ENCODE measurements at places on chromosomes 11 and 22.

- H3K27ac ChIP-seq, result no peak overlapping the region
- H3K4me1 ChIP-seq, result peaks cover 20% of the 10 kb centered on the region
- no peaks in the 10 kb centered on the region for H3K36me3 ChIP-seq
Observed at GRCh38 chr11:129275828-129276227, 83.7 kb upstream of the ARHGAP32 start.

- no peaks in the 10 kb centered on the region for H3K36me3 ChIP-seq
- no peak overlapping the region for H3K4me3 ChIP-seq
- peaks cover 6% of the 10 kb centered on the region for H3K27me3 ChIP-seq
- no peaks in the 10 kb centered on the region for H3K4me1 ChIP-seq
Observed at GRCh38 chr11:61628662-61628970, 47.7 kb upstream of the SYT7 start.

DNA sequence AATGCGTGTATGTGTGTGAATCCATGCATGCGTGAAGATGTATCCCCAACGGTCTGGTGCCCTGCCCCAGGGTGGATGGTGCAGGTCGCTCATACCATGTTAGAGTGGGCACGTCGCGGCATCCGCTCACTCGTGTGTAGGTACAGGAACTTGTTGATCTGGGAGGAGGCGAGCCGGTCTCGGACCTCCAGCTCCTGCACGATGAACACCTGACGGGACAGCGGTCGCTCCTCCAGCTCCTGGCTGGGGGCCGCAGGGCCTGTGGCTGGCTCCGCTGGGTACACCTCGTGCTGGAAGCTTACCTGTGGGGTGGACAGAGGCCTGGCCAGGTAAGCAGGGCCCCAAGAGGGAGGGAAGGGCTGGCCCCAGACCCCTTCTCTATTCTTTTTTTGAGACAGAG, 18.5 kb downstream of the ATG2A start:
- peaks cover 51% of the 10 kb centered on the region for H3K36me3 ChIP-seq
- no peak overlapping the region for H3K27ac ChIP-seq
- no peak overlapping the region for H3K4me3 ChIP-seq
- no peaks in the 10 kb centered on the region for H3K27me3 ChIP-seq
- H3K4me1 ChIP-seq, result peaks cover 16% of the 10 kb centered on the region

DNA sequence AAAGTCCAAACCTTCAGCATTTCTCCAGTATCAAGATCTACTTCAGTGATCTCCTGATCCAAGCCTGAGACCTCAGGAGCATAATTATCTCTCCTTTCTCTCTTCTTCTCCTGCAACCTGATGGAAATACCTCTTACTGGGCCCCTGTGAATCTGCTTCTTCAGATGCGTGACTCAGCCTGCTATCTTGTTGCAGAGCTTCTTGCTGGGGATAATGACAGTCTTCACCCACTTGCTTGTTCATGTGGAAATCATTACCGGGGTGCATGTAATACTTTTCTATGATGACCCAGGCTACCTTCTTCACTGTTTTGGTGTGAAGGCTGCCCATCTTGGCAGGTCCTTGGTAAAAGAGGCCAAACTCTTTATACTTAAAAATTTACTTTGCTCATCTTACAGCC, 140.0 kb upstream of the POU2AF2 start:
- no peak overlapping the region for H3K27ac ChIP-seq
- H3K36me3 ChIP-seq, result no peaks in the 10 kb centered on the region
- peaks cover 22% of the 10 kb centered on the region for H3K27me3 ChIP-seq
- H3K4me1 ChIP-seq, result no peaks in the 10 kb centered on the region
- no peak for DNase-seq

DNA sequence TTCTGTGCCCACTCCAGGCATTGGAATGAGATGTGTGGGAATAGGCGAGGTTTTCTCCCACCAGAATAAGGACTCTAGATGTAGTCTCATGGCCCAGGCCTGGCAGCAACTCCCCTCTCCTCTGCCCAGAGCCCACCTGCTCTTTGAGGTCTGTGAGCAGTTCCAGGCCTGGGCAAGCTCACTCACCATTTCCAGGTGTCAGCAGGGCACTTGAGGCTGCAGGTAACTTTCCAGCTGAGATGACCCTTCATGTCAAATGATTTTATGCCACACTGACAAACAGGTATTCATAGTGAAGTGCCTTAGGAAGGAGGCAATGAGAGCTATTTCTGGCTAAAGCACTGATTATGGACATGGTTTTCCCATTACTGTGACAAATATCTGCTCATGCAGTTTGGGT, 123.3 kb upstream of the CCDC90B start:
- no peak for DNase-seq
- H3K4me3 ChIP-seq, result no peak overlapping the region
- H3K27me3 ChIP-seq, result no peaks in the 10 kb centered on the region
- no peak overlapping the region for H3K27ac ChIP-seq
- H3K4me1 ChIP-seq, result no peaks in the 10 kb centered on the region

GRCh38 chr22:49094151-49094550, 733.5 kb downstream of the BRD1 start:
- peaks cover 28% of the 10 kb centered on the region for H3K27me3 ChIP-seq
- DNase-seq, result no peak

GRCh38 chr11:121067453-121067852, 33.6 kb upstream of the TECTA start:
- DNase-seq, result no peak
- no peak overlapping the region for H3K4me3 ChIP-seq
- peaks cover 19% of the 10 kb centered on the region for H3K36me3 ChIP-seq
- H3K27me3 ChIP-seq, result no peaks in the 10 kb centered on the region

GRCh38 chr11:95922099-95922498, 1.8 kb downstream of the MTMR2 start:
- DNase-seq, result no peak
- no peaks in the 10 kb centered on the region for H3K36me3 ChIP-seq
- peaks cover 10% of the 10 kb centered on the region for H3K27me3 ChIP-seq
- H3K27ac ChIP-seq, result peak overlapping the region; percentile 99

GRCh38 chr11:133677387-133677786, 145.1 kb upstream of the OPCML start:
- H3K4me3 ChIP-seq, result no peak overlapping the region
- no peak for DNase-seq
- no peaks in the 10 kb centered on the region for H3K4me1 ChIP-seq
- H3K36me3 ChIP-seq, result no peaks in the 10 kb centered on the region
- peaks cover 17% of the 10 kb centered on the region for H3K27me3 ChIP-seq

GRCh38 chr11:47837929-47838328, 10.2 kb downstream of the NUP160 start:
- H3K27ac ChIP-seq, result no peak overlapping the region
- peaks cover 15% of the 10 kb centered on the region for H3K4me1 ChIP-seq
- H3K27me3 ChIP-seq, result no peaks in the 10 kb centered on the region

DNA sequence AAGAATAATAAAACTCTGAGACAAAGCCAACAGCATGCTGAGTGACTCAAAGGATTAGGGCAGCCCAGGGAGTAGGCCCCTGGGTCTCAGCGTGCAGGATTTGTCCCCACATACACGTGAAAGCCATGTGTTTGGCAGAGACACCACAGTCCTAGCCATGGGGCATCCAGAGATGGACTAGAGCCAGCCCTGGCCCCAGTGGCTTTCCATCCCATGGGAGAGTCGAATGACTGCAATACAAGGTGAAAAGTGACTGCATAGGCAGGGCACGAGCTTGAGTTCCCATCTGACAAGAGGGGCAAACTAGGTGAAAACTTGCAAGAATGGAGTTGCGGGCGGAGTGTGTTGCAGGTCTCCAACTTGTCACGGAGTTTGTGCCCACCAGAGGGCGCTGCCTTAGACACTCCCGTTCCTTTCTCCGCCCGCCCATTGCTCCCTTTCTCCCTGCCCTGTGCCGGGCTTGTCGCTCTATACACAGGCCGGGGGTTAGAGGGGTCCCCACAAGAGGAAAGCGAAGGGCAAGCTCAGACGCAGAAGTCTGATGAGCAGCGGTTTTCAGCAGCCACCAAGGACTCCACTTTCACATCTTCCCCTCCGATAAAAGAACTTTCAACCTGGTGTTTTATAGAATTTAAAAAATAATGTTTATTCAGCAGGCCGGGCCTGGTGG, 24.2 kb downstream of the TSKU start:
- H3K4me3 ChIP-seq, result no peak overlapping the region
- DNase-seq, result peak; percentile 34
- no peaks in the 10 kb centered on the region for H3K27me3 ChIP-seq
- no peaks in the 10 kb centered on the region for H3K36me3 ChIP-seq

DNA sequence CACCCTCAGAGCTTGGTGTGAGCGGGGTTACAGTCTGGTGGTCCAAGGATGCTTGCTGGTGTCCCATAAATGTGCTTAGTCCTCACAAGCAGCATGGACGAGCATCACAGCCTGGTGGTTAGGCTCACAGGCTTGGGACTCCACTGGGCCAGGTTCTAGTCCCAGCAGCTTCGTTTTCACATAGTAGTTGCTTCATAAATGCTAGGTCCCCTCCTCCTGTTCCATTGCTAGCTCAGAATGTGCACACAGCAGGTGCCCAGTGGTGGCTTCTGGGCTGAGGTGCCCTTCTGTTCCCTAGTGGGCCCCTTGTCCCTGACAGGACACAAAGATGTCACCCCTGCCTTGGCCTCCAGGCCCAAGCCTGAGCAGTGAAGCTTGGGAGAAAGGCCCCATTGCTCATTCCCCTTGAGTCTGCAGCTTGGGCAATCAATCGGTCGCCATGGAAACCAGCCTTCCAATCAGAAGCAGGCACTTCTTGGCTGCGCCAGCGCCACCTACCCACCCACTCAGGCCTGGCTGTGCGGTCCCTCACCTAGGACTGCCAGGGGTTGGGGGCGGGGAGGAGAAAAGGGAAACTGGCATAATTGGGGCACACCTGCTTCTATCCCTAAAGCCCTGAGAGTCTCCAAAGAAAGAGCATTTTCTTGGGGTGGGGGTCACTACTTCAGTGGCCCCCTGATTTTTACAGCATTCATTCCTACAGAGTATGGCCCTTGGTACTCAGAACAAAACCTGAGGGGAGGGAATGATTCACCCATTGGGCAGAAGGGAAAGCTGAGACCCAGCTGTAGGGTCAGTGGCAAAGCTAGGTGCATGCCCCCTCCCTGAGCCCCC, 48.1 kb downstream of the CYTH4 start:
- no peaks in the 10 kb centered on the region for H3K36me3 ChIP-seq
- H3K27ac ChIP-seq, result no peak overlapping the region
- H3K4me3 ChIP-seq, result no peak overlapping the region
- no peak for DNase-seq
- H3K27me3 ChIP-seq, result peaks cover 24% of the 10 kb centered on the region
- peaks cover 15% of the 10 kb centered on the region for H3K4me1 ChIP-seq

- H3K27me3 ChIP-seq, result no peaks in the 10 kb centered on the region
- DNase-seq, result no peak
- no peak overlapping the region for H3K27ac ChIP-seq
- H3K4me3 ChIP-seq, result no peak overlapping the region
Observed at GRCh38 chr11:78030429-78031325, 7.6 kb upstream of the KCTD14 start.

GRCh38 chr11:69293819-69294505, at the start of gene MYEOV:
MYEOV (plus strand) TSS chr11:69294155; CDS start chr11:69295355, 1,200 bp downstream.
- H3K27ac ChIP-seq, result no peak within 1 kb of the TSS
- H3K4me3 ChIP-seq, result no peak within 1 kb of the TSS
- H3K36me3 ChIP-seq, result no peaks in the 10 kb centered on the region
- H3K4me1 ChIP-seq, result peaks cover 45% of the 10 kb centered on the region
- no peak for DNase-seq

- no peaks in the 10 kb centered on the region for H3K27me3 ChIP-seq
- no peak for DNase-seq
- no peak overlapping the region for H3K4me3 ChIP-seq
- H3K27ac ChIP-seq, result no peak overlapping the region
- no peaks in the 10 kb centered on the region for H3K4me1 ChIP-seq
- peaks cover 5% of the 10 kb centered on the region for H3K36me3 ChIP-seq
Observed at GRCh38 chr11:9741260-9741659, 77.4 kb downstream of the SWAP70 start.

DNA sequence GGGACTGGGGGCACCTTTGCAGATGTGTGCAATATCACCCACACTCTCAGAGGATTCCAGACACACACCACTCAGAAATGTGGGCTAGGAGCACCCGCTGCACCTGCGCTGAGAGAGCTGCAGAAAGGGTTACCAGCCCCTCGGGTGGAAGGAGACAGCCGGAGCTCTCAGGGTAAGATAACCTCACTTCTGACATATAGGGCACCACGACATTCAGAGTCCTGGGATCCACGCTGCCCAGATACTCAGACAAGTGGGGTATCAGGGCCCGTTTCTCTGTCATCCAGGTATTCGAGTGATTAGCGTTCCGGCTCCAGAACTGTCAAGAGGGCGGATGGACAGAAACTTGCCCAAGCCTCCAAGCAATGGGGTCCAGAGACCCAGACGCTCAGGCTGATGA, 6.2 kb upstream of the SYT8 start:
- H3K27me3 ChIP-seq, result peaks cover 2% of the 10 kb centered on the region
- H3K27ac ChIP-seq, result no peak overlapping the region
- no peak overlapping the region for H3K4me3 ChIP-seq
- DNase-seq, result no peak
- peaks cover 4% of the 10 kb centered on the region for H3K4me1 ChIP-seq

DNA sequence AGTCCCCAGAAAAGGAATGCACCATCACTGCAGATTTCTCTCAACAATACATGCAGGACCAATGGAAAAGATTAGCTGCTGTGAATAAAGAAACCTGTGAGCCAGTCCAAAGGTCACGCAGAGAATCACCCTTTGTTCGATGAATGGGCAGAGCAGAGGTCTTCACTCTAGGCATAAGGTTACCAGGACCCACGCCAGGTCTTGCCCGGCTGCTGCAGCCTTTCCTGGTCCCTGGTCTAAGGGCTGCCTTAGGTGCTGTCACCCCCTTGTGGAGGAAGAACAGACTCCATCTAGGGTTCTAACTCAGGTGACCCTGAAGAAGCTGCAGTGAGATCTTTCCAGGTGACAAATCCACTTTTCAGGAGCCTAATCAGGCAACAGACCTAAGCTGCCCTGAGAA, 29.0 kb upstream of the NAP1L4 start:
- no peaks in the 10 kb centered on the region for H3K27me3 ChIP-seq
- peaks cover 8% of the 10 kb centered on the region for H3K36me3 ChIP-seq
- peaks cover 54% of the 10 kb centered on the region for H3K4me1 ChIP-seq
- peak overlapping the region; percentile 66 for H3K27ac ChIP-seq
- no peak overlapping the region for H3K4me3 ChIP-seq
- DNase-seq, result peak; percentile 36

DNA sequence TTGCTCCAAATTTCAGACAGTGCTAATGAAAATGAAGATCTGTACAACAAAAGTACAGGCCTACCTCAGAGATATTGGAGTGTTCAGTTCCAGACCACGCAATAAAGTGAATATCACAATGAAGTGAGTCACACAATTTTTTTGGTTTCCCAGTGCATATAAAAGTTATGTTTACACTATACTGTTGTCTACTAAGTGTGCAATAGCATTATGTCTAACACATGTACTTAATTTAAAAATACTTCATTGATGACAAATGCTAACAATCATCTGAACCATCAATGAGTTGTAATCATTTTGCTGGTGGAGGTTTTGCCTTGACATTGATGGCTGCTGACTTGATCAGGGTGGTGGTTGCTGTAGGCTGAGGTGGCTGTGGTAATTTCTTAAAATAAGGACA, 60.6 kb upstream of the E2F8 start:
- no peak overlapping the region for H3K27ac ChIP-seq
- no peak overlapping the region for H3K4me3 ChIP-seq
- H3K4me1 ChIP-seq, result no peaks in the 10 kb centered on the region
- H3K27me3 ChIP-seq, result peaks cover 2% of the 10 kb centered on the region
- no peaks in the 10 kb centered on the region for H3K36me3 ChIP-seq
